Activated CD8-positive, alpha-beta T cell treated with anti-CD3 and anti-CD28 coated beads for 36 hours (primary cell): ENCODE measurements at places on chromosomes 5 and 9.

DNA sequence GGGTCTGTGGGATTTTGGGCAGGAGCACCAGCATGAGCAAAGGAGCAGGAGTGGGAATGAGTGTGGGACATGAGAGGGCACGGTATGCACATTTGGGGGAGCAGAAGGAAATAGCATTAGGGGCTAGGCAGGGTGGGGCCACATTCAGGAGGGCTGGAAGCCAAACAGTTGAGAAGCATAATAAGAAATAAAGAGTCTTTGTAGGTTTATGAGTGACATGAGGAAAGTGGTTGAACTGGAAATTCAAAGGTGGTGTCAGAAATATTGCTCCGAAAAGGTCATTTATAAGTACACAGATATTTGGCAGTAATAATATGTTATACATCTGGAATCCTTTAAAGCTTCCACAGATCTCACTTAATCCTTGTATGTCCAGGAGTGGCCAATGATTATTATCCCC lies 26.4 kb downstream of the ARHGEF28 start:
- DNase-seq: no peak

DNA sequence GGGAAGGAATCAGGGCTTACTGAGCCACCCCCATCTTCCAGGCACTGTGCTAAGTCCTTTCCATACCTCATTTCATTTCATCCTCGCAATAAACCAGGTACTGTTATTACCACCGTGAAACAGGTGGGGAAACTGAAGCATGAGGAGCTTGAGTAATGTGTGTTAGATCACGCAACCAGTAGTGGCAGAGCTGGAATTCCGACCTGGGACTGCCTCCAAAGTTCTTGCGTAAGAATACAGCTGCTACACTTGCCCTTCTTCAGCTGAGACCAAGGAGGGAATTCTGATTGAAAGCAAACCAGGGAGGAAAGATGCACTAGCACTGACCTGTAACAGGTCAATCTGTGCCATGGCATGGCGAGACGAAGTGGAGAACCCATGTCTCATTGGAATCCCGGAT lies 113.4 kb upstream of the MSX2 start:
- DNase-seq: no peak

- no peak for DNase-seq
These were observed 122.9 kb downstream of the CDC42SE2 start for GRCh38 chr5:131386779-131387178.

DNA sequence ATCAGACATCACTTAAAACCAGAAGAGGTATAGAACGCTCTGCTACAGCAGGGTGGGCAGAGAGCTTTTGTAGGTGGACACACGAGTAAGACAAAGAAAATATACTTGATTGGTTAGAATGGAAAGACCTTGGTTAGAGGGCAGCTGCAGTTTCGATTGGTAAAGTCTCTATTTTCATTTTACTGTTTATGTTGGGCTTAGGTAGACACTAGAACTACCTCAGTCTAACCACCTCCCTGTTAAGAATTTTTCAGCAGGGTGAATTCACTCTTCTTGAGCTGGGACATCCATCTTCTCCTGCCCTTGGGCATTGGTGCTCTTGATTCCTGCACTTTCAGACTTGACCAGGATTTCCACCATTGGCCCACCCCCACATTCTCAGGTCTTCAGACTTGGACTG lies 116.3 kb downstream of the BASP1 start:
- DNase-seq: no peak

- DNase-seq: no peak
These were observed 11.4 kb downstream of the MRRF start for GRCh38 chr9:122276096-122276495.

GRCh38 chr9:382383-382782 lies 167.7 kb downstream of the DOCK8 start:
- no peak for DNase-seq

GRCh38 chr9:78578072-78578471 lies 281.1 kb downstream of the PSAT1 start:
- DNase-seq: no peak
